ENCODE measurements at places on chromosomes 2 and 18.

- no peak for DNase-seq
These were observed 225.8 kb downstream of the RNF152 start for GRCh38 chr18:61666876-61667590.

GRCh38 chr2:25041307-25041927 lies 459 bp upstream of the EFR3B start:
- DNase-seq = peak; percentile 68

DNA sequence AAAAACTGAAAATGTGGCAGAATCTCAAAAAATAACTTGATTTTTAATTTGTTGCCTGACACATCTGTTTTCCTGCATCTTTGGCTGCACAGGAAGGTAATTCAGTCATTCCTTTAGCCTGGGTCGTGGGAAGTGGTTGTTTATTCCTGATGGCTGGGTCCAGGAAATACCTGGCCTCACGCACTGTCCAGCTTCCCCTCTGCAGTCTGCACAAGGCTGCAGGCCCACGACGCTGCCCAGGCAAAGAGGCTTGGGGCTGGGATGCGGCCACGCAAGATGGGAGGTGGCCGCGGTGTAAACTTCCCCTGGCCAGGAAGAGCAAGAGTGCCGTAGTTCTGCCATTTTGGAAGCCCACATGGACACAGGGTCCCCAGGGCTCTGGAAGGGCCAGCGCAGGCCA lies 28.2 kb downstream of the TSHZ1 start:
- DNase-seq = no peak

GRCh38 chr2:149348291-149348690 lies 17.9 kb downstream of the LYPD6 start:
- DNase-seq = no peak

GRCh38 chr18:2169656-2170055 lies 401.6 kb downstream of the METTL4 start:
- no peak for DNase-seq

DNA sequence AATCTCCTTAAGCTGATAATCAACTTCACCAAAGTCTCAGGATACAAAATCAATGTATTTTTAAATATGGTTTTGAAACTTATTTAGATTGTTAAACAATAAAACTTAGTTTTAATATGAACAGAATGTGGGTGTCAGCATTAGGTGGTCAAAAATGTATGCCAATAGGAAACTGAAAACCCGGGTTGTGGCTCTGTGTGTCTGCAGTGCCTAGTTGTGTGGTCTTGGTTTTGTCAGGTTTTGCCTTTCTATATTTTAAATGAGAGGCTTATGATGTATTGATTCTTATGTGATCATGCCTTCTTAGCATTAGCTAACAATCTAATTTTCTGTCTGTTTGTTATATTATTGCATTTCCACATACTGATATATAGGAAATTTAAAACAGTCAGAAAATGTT lies 227.8 kb downstream of the ZNF407 start:
- DNase-seq = no peak

DNA sequence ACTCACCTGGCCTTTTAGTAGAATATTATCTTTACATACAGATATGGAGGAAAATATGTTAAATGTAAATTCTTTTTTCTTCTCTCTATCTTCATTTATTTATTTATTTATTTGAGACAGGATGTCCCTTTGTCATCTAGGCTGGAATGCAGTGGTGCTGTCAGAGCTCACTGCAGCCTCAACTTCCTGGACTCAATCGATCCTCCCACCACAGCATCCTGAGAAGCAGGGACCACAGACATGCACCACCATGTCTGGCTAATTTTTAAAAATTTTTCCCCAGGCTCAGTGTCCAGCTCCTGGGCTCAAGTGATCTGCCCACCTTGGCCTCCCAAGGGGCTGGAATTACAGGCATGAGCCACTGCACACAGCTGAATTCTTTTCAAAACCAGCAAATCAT lies 20.3 kb downstream of the KYNU start:
- no peak for DNase-seq

DNA sequence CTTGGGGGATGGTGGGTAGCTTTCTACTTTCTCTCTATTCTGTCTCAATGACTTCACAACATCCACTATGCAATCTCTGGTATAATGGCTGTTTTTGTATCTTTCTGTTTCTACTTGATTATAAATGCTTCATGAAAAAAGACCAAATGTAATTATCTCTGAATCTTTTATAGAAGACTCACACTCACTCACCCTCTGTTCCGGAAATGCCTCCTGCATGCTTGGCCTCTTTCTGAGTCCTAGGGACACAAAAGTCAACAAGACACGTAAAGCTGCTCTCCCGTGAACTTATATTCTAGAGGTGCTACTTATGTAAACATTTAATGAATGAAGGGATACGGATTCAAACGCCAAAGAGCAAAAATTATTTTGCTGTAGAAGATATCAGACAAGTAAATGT lies 502.2 kb upstream of the SOX11 start:
- no peak for DNase-seq

- no peak for DNase-seq
These were observed 16.3 kb downstream of the GPR55 start for GRCh38 chr2:230908595-230909191.

DNA sequence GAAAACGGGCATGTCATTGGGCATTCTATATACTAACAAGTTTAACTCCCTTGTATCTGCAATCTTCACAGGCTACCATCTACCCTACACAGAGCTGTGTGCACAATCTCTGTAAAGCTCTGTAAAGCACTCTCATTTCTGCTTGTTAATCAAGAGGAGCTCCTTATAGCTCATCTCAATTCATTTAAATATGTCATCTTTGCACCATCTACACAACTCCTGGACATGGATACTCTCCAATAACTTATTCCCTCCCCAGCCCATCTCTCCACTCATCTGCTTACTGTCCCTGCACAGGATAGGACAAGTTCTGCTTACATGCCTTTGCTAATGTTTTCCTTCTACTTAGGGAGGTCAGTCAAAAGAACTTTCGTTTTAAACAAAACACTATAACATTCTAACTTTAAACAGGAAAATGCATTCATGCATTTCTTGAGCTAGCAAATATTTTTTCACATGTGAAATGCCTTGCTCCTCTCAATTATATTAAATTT lies 61.4 kb downstream of the DPP4 start:
- DNase-seq = no peak

DNA sequence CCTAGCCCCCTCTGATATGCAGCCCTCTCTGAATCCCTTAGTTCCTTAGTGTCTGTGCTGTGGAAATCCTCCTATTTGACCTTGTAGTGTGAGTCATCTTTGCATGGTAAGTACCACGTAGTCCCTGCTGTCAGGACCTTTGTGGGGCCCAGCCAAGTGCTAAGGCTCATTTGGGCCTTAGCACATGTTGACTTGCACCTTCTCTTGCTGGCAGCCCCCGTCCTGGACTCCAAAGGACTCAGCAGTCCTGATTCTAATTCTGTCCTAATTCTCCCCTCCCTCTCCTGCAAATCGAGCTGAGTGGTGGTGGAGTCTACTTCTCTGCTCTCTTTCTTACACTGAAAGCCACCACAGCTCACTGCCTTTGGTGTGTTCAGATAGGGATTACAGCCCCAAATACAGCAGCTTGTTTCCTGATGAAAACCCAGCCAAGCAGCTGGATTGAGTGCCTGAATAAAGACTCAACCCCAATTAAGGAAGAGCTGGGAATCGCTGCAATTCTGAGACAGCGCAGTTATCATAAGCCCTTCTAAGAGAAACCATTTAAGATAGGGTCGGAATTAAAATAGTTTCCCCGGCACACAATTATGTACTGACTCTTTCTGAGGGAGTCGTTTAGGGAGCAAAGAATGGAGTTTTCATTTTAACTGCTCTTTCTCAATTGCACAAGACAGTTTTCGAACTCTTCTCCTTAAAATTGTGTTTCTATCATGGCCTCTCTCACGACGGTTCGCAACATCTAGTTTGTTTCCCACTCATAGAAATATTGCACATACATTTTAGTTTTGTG lies 215.6 kb upstream of the TNP1 start:
- DNase-seq = no peak

DNA sequence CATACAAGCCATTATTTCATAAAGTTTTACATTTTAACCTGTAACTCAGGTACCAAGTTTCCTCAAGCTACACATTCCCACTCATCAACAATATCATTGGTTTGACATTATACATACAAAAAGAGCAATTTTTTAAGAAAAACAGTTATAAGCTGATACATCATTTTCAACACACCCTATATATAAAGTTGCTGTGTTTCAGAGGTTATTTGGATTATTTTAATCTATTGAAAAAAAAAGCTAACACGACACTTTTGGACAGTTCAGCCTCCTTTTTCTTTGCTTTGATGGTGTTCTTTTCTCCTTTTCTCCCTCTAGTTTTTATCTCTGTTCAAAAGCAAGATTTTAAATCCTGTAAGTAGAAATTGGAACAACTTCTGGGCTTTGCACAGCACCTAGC lies 175.9 kb upstream of the CREB1 start:
- no peak for DNase-seq

DNA sequence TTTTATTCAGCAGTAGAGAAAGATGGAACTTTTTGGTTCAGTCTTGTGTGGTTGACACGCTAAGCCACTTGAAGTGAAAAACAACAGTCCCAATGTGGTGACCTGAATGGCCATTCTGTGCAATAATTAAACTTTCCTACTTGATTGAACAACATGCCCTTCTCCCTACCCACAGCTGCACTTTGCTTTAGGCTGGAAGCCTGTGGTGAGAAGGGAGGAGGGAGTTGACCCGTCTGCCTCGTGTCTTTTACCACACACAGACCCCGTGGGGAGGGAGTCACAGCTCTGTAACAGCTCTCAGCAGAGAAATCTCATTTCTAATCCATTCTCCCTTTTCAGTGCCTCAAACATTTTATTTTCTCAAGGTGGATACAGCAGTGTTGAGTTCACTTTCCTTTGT lies 138.2 kb upstream of the PKDCC start:
- DNase-seq = no peak

DNA sequence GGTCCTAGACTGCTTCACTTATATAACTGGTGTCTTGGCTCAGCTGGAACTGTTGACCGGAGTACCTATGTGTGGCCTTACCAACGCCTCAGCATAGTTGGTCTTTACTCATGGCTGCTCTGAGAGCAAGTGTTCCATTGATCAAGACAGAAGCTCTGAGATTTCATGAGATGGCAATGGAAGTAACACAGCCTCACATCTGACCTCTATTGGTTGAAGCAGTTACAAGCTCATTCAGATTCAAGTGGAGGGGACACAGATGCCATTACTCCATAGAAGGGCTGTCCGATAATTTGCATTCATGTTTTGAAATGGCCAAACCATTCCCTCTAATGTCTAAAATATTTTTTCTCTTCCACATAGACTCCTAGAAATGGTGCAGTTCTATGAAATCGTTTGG lies 46.4 kb upstream of the STK39 start:
- DNase-seq = no peak

DNA sequence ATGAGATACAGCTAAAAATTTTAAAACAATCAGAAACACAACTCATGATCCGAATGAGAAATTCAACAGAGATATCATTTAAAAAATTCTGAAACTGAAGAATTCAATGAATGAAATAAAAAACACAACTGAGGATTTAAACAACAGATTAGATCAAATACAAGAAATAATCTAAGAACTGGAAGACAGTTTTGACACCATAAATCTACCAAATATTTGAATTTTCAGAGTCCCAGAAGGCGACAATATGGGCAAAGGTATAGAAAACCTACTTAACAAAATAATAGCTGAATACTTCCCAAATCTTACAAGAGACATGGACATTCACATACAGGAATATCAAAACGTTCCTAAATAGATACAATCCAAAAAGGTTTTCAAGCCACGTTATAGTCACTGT lies 221.9 kb downstream of the OTX1 start:
- no peak for DNase-seq

DNA sequence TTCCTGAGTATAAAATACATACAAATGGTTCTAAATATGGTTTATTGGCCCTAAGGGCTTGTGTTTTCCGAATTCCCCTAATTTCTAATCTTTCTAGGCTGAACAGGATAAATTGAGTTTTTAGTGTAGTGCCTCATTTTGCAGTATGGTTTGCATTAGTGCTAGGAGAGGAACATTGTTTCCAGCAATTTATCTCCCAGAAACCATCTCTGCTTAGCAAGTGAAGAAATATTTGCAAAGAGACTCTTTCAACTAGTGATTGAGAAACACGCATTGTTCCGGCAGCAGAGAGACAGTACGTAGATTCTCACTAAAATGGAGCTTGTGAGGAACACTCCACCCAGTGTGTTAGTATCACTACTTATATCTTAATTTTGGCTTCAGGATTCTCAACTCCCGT lies 177.8 kb upstream of the EPAS1 start:
- no peak for DNase-seq

GRCh38 chr18:12884406-12885323 lies 628 bp upstream of the PTPN2 start:
- DNase-seq = peak; percentile 57

GRCh38 chr18:395456-396250 lies 104.8 kb downstream of the COLEC12 start:
- no peak for DNase-seq

DNA sequence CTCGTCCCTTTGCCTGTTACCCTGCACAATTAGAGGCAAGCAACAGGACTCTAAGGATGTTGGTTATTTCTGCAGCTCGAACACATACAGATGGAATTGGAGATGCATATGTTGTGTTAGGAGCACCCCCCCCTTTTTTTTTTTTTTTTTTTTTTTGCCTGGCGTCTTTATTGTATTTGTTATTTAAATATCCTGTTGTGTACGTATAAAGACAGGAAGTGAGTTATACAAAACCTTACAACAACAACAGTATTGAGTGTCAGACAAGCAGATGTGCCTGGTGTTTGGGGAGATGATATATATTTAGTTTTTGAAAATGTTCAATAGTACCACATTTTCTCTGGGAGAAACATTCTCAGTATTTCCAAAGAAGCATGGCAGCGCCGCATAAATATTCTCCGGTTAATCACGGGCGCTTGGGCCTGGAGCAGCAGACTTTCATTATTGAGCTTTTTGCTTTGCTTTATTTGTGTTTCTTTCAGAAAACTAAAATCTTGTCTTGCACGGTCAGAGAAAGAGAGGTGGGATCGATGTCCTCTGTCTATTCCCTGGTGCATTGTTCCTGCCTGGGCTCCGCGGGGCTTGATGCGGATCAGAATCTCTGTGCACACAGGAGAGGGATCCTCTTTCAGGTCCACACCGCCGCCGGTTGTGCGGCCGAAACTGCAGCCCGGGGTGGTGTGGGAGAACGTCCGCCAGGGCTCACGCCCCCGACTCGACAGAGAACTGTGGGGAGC lies 23.2 kb upstream of the ZNF516 start:
- DNase-seq = no peak

GRCh38 chr18:12410081-12410481 lies 2.4 kb downstream of the PRELID3A start:
- DNase-seq = no peak

GRCh38 chr18:23950644-23951043 lies 63.9 kb upstream of the TTC39C start:
- no peak for DNase-seq

DNA sequence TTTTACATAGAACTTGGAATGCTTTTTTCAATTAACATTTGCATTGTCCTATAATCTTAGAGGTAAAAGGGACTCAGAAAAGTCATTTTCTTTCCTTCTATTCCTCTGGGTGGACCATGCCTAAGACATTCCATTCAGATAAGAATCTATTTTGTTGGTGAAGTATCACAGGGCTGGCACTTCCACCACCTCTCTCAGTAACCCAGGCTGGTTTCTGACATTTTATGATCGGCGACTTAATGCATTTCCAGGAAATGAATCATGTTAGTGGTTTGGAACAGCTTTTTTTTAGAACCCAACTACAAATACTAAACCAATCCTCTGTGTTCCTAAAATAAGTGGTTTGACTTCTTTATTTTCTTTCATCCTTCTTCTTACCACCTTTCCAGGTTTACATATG lies 27.0 kb downstream of the GAD1 start:
- DNase-seq = no peak
